Fibroblast of the aortic adventitia (primary cell): ENCODE measurements at places on chromosomes 11 and 22.

DNA sequence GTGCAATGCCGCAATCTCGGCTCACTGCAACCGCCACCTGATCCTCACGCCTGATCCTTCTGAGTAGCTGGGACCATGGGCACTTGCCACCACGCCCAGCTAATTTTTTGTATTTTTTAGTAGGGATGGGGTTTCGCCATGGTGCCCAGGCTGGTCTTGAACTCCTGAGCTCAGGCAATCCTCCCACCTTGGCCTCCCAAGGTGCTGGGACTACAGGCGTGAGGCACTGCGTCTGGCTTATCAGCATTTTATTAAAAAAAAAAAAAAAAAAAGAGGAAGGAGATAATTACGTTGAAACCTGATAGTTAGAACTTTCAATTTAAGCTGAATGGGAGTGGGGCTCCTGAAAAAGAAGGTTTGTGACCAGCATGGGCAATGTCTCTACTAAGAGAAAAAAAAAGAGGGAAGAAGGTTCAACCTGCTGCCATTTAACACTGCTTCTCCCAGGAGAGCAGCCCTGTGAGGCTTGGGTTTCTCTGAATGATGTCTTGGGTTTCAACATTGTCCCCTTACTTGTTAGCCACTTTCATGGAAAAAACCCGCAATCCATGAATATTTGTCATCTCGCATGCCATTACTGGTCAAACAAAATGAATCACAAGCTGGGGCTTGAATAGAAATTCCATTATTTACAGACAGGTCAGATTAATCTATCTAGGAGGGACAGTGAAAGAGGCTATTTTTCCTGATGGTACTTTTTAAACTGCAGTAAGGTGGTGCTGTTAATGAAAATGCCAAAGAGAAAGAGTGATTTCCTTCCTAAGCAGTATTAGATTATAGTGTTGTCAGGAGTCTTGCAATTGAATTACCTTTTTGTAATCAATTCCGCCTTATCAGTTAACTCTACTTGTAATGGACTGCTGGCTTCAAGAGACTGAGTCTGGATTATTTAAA is 72.5 kb downstream of the PACS1 start:
- peak; percentile 26 for DNase-seq

GRCh38 chr22:38758276-38758945 is 2.6 kb upstream of the SUN2 start:
- no peak for DNase-seq

DNA sequence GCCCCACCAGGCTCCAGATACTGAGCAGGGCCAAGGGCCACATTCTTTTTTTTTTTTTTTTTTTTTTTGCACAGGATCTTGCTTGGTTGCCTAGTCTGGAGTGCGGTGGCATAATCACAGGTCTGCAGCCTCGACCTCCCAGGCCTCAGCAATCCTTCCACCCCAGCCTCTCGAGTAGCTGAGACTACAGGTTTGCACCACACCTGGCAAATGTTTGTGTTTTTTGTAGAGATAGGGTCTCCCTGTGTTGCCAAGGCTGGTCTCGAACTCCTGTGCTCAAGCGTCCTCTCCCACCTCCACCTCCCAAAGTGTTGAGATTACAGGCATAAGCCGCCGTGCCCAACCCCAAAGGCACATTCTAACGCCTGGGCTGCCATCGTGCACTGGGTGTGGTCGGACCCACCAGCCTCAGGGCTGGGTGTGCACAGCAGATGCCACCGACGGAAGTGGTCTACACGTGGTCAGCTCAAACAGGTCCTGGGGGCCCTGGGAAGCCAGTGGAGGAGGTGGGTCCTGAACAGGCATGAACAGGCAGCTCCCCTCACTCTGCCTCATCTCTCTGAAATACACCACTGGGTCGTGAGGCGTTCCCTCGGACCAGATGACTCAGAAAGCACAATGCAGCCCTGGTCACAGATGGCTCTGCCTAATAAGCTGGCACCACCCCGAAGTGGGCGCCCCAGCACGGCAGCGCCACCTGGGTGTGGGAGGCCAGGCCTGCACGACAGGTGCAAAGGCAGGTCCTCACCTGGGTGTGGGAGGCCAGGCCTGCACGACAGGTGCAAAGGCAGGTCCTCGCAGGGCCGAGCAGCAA is 5.1 kb upstream of the B4GALNT4 start:
- DNase-seq, result peak; percentile 25

DNA sequence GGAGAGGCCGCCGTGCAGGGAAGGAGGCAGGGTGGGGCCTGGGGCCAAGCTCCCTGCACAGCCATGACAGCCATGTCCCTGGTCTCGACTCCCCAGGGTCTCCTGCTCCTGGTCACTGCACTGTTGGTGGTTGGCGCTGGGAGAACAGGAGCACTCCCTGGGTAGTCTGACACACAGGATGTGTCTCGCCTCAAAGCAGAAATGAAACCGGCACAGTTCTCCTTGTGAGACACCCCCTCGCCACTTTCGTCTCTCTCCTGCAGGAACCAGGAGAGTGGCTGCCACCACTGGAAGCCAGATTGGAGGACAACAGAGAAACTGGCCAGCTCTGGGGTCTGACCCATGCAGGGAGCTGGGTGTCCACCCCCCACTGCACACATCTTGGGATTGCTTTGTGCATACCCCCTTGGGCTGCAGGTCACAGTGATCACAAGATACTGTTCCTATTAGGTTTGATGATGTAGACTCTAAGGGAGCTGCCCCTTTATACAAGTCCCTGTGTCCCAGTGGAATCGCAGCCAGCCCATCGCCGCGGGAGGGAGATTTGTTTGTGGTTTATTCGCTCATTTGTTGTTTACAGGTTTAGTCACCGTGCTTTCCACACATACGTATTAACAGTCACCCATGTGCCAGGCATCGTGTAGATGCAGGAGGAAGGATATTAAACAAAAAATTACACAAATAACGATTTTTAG is 27.0 kb upstream of the YWHAH start:
- DNase-seq, result no peak

DNA sequence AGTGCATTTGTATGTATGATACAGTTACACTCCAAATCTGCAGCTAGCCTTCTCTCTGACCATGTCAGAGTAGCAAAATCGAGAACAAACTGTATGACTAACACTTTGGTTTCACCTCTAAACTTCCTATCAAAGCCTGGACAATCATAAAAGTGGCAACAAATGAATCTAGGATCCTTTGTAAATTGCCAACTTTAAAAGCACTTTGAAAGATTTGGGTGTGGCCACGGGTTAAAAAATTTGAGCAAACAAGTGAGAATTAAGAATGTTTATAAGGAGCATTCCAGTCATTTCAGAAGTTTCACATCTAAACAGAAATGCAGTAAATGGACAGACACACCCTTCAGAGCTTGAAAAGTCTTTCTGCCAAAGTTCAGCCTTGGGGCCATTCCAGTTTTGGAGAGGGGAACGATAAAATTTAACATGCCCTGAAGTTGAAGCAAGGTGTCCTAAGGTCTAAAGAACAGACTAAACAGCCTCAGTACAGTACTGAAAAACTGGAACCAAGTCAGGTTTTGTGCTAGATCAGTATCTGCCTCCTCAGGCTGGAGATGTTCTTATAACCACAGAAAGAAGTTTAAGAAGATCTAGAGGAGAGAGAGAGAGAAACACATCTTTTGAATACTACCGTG is 181.9 kb upstream of the BDNF start:
- peak; percentile 35 for DNase-seq

- no peak for DNase-seq
Observed at GRCh38 chr22:50574383-50574755, 3.9 kb downstream of the CPT1B start.

- DNase-seq, result no peak
Observed at GRCh38 chr11:121448431-121448941, 3.6 kb upstream of the SORL1 start.

DNA sequence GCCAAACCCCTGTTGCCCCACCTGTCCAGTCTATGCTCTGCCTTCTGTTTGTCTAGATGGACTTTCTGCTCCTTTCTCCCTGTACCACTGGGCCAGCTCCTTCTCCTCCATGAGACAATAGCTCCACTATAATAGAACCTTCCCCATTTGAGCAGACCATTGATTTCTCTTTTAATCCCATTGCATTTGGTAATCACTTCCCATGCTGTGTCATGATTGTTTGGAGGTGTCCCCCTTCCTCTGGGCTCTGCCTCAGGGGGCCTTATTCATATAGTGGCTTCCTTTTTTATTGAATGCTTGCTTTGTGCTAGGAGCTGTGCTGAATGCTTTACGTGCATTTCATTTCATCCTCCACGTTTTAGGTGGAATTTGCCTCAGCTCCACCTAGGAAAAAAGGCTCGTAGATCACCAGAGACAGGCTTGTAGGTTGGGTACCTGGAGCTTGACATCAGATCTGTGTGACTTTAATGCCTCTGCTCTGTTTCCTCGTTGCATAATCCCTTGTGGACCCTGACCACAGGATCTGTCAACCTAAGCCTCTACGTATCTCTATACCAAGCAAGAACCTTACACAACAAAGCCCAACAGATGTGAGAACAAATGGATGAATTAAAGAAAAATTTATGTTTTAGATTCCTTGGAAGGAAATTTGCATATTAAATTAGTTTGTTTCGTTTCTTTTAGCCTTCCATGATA is 106.2 kb upstream of the RASSF10 start:
- no peak for DNase-seq
